Activated CD4-positive, alpha-beta T cell treated with anti-CD3 and anti-CD28 coated beads, Interleukin-2, amount 10 ng/mL, durations not matched to agents 7 days and 5 days (primary cell): ENCODE measurements at places on chromosomes 12 and 14. TPM values are rescaled to one million over a fixed set of nuclear protein-coding genes. Genes with fewer than 3 reads are reported as not detected.
A peak's percentile ranks its signal among the peaks of the same experiment; 100 is the strongest.

GRCh38 chr12:71524626-71525025 lies 85.0 kb downstream of the LGR5 start:
- no peak for DNase-seq

GRCh38 chr14:78173346-78174035 lies 3.3 kb downstream of the NRXN3 start:
- DNase-seq = no peak

GRCh38 chr12:46101485-46101869 lies 111.1 kb upstream of the SCAF11 start:
- no peak for DNase-seq

- DNase-seq = no peak
Measured at GRCh38 chr12:90301095-90301494, 592.5 kb upstream of the ATP2B1 start.

DNA sequence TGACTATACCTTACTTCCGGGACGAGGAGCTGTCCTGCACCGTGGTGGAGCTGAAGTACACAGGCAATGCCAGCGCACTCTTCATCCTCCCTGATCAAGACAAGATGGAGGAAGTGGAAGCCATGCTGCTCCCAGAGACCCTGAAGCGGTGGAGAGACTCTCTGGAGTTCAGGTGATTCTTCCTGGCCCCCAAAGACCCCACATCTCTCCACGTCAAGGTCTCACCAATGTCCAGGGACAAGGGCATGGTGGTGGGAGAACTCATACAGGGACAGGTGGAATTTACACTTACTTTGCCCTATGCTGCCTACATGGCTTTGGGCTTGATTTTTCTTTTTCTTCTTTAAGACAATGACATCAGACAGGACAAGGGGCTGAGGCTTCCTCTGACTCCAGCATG lies 7.1 kb downstream of the SERPINA3 start:
- no peak for DNase-seq

DNA sequence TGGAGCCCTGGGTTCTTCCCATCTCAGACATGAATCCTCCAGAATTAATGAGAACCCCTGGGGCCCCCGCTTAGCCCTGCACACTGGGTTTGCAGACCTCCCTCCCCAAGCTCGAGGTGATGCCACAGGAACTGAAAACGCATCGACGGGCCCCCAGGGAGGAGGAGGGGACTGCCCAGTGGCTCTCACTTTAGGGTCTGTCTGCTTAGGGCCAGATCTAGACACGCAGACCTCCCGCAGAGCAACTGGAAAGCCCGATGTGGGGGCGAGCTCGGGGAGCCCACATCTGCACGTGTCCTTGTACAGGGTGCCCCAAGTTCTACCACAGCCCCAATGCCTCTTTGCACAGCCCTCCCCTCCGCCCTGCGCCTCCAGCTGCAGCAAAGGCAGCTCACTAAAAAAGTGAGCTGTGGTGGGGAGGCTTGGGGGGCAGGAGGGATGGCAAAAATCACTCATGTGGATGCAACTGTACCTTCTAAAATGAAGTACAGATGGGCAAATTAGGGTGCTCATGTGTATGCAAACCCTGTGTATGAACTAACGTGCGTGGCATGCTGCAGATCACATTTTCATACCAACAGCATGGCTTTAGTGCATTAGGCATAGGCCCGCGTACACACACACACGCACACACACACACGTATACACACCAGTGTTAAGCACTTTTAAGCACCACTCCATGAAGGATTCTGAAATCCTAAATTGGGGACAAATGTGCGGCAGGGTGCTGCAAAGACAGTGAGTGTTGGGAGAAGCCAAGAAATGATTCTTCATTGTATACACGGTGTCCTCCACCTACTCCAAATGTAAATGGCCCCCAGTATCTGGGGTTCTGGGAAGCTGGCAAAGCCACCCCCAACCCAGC lies 99.9 kb upstream of the MAP1LC3B2 start:
- no peak for DNase-seq

- no peak for DNase-seq
Measured at GRCh38 chr14:103382376-103382775, 2.8 kb upstream of the MARK3 start.

- no peak for DNase-seq
Measured at GRCh38 chr12:27576667-27577347, 52.8 kb downstream of the PPFIBP1 start.

GRCh38 chr14:89457007-89457406 lies 40.0 kb upstream of the FOXN3 start:
- no peak for DNase-seq

DNA sequence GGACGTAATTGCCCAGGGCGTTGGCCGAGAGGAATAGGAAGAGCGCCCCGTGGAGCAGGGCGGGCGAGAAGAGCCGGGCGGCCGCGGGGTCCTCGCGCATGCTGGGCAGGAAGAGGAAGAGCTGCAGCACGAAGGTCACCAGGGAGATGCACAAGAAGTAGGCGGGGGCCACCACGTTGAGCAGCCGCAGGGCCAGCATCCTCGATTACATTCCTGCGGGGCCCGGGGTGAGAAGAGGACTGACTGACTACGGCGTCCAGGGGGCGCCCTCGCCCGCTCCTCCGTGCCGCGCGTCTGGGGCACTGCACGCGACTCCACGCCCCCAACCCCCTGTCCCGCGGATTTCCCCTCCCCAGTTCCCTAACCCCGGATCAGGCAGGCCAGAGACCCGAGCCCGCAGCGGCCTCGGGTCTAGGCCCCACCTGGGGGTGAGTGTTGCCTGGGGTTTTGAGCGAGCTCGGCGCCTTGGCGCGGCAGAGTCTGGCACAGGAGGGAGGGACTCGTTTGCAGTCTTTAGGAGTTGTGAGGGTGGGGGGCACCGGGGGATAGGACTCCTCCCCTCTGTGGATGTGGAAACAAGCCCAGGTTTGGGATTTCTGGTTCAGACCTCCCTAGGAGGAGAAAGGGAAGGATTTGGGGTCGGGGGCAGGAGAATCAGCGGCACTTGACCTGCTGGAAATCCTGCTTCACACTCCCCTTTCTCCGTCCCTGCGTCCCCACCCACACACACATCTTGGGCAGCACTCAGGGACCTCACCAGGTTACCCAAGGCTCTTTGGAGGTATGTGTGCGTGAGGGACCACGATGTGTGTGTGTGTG lies 1.8 kb downstream of the ZDHHC22 start:
- peak; percentile 55 for DNase-seq

DNA sequence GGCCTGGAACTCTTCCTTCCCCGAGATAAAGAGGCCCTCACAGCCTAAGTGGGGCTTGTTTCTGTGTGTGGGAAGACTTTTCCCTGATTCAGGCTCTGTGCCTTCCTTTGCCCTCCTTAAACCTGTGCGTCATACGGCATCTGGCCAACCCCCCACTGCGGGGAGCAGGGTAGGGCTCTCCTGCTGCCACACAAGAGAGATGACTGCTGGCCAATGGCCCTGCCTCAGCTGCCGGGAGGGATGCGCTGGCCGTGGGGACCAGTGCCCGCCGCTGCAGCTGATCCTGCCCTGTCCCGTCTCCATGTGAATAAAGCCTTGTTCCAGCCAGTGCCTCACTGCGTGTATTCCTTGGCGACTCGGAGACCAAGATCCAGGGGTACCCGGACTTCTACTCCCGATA lies 42.5 kb upstream of the BEGAIN start:
- no peak for DNase-seq

DNA sequence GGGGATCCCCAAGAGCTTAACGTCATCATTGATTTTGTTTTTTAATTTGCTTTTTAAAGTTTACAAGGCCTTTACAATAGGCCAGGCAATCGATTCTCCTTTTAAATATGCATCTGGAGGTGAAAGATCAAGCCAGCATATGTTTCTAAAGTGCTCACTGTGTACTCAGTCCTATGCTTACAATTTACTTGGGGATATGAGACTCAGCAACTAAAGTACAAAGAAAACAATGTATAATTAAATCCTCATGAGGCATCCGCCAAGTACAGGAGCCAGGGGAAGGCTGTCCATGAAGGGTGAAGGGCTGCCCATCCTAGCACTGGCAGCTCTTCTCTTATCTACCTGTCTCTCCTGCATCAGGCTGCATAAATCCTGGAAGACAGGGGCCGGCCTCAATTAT lies 11.8 kb downstream of the CCDC92 start:
- no peak for DNase-seq

DNA sequence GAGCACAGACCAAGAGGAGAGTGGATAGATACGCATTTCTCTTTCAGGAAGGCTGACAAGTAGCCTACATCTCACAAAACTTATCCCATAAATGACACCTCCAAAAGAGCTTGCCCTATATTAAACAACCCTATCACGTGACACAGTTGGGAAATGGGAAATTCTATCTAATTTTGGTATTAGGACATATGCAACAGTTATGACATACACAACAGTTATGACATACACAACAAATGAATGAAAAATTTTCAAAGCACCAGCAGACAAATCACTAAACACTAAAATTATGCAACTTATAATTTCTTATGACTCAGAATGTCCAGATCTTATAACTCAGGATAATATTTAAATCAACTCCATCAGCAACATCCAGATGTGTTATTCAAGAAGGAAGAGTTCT lies 54.1 kb downstream of the DUSP16 start:
- no peak for DNase-seq

DNA sequence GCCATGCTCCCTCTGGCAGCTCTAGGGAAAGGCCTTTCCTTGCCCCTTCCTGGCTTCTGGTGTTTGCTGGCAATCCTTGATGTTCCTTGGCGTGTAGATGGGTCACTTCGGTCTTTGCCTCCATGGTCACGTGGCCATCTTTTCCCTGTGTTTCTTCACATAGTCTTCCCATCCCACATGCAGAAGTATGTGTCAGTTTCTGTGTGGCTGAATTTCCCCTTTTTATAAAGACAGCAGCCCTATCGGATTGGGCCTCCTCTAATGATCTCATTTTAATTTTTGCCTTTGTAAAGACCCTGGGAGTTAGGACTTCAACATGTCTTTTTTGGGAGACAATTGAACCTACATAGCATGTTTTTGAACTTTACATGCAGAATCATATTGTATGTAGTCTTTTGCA lies 107.2 kb upstream of the FGD4 start:
- DNase-seq = no peak

CCDC198 gene
- total RNA-seq = not detected

ZNF385A gene
- 1.3 TPM for total RNA-seq

FOXG1 gene
- total RNA-seq = not detected

POLE gene
- 176 TPM for total RNA-seq

SLC17A8 gene
- not detected for total RNA-seq

MYO1A gene
- 2.9 TPM for total RNA-seq

TUNAR gene
- not detected for total RNA-seq

GDF3 gene
- total RNA-seq = not detected

RNF212B gene
- total RNA-seq = not detected

RAB35 gene
- total RNA-seq = 76.5 TPM

CLMN gene
- total RNA-seq = 0.42 TPM

POTEM gene
- total RNA-seq = not detected
